Activated CD4-positive, alpha-beta T cell treated with anti-CD3 and anti-CD28 coated beads for 24 hours (primary cell): ENCODE measurements at places on chromosomes 2 and 18.

DNA sequence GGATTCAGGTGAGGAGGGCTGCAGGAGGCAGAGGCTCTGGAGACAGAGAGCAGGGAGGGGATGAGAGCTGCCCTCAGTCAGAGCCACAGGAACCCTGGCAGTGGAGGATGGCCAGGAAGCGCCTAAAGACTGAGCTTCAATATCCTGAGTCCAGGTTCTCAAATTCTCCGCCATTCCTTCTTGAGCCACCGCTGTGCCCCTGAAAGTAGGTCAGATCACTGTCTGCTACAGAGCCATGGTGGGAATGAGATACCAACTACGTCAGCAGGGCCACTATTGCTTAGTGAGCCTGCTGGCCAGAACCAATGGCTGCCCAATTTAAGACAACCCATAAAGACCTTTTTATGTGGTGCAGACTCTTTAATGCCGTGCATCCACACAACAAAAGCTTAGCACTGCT is 155.5 kb downstream of the CTIF start:
- DNase-seq = no peak

DNA sequence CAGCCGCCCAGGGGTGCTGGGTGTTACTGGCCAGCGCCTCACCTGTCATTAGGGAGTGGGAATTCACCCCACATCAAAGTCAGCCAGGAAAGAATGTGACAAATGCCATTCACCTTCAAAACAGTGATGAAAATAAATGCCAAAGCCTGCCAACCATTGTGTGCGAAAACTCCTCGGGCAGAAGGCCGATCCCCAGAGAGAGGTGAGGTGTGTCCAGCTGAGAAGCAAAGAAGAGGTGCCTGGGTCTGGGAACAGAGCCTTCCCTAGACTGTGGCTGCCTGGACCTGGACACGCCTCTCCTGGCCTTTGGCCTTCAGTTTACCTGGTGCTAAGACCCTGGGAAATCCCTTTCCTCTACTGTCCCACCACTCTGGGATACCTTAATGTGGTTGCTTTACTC is 142.7 kb downstream of the CYP26B1 start:
- no peak for DNase-seq

DNA sequence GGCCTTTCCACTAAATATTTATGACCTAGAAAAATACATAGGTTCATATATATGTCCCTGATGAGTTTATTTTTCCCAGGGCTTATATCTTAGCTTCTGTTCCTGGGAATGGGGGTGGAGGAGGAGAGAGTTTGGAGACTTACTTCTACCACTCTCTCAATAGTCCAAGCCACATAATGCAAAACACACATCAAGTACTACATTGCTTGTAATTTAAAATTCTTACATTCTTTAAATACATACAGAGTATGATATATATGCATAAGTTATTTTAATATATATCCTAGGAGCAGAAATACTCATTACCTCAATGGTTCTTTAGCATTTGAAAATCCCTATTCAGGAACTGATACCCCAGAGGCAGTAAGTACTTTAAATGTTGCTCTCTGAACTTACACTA is 73.2 kb upstream of the MYL1 start:
- no peak for DNase-seq

- no peak for DNase-seq
Measured at GRCh38 chr2:9912468-9912867, 39.0 kb upstream of the GRHL1 start.

DNA sequence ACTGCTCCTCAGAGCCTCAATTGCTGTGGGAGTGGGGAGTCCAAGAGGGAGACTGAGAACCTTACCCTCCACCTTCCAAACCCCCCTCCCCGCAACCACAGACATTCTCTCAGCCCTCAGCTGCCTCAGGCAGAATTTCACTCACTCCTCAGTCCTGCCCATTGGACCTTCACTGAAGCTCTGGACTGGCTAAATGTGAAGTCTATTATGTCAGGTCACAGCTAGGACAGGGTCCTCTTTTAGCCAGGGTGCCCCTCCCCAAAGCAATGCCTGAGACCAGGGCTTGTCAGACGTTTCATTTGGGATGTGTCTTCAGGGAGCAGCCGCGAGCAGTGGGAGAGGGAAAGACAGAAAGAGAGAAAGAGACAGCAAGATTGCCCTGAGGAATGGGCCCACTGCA is 199.3 kb upstream of the CCDC68 start:
- DNase-seq = no peak

GRCh38 chr2:178241844-178242551 is 47.7 kb downstream of the OSBPL6 start:
- no peak for DNase-seq

GRCh38 chr2:235432741-235433520 is 60.9 kb upstream of the AGAP1 start:
- no peak for DNase-seq

- no peak for DNase-seq
Measured at GRCh38 chr18:31500051-31500688, 2.2 kb downstream of the DSG2 start.

- DNase-seq = no peak
Measured at GRCh38 chr2:172600557-172601008, 44.7 kb downstream of the PDK1 start.

GRCh38 chr18:68667121-68667520 is 47.8 kb downstream of the TMX3 start:
- DNase-seq = no peak

DNA sequence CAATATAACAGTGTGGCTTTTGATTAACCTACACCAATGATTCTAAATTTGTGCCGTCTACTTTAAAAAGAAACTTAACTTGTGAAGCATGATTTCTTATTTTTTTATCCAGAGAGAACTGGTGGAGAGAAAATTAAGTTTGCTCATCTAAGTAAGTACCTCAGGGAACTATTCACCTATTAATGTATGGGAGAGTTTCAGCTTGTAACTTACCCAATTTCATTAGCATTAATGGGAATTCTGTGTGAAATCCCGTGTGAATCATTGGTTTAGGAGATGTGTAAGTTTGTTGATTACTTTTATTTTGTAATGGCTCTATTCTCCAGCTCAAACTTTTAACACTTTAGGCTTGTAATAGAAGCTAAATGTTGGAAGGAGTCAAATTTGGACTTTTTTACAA is 1061.5 kb downstream of the TDRD15 start:
- DNase-seq = no peak

DNA sequence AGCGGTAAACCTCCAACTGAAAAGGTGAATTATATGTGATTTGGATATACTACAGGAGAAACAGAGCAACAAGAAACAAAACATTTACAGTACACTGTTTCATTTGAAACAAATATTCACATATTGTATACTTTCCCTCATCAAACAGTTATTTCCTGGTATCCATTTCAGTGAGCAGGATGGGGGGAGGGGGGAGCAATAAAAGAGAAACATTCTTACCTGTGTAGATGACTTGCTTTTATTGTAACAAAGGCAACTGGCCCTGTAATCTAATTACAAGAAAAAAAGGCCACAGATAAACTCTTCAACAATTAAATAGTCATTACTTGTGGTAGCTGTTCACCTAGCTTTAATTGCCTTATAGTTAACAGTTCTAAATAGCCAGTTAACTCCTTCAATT is 3.9 kb upstream of the PPP1CB start:
- no peak for DNase-seq

DNA sequence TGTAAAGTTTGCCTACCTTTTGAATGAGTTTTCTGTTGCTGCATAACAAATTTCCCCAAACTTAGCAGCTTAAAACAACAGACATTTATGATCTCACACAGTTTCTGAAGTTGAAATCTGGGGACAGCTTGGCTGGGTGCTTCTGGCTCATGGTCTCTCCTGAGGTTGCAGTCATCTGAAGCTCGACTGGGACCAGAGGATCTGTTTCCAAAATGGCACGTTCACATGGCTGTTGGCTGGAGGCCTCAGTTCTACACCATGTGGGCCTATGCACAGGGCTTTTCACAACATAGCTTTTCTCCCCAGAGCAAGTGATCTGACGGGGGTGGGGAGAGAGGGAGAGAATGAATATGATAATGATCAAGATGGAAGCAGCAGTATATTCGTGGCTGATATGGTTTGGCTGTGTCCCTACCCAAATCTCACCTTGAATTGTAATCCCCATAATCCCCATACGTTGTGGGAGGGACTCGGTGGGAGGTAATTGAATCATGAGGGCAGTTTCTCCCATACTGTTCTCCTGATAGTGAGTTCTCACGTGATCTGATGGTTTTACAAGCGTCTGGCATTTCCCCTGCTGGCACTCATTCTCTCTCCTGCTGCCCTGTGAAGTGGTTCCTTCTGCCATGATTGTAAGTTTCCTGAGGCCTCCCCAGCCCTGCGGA is 3.5 kb downstream of the RALB start:
- no peak for DNase-seq

- DNase-seq = no peak
Measured at GRCh38 chr2:200336980-200337615, 30.6 kb downstream of the SPATS2L start.

GRCh38 chr2:197130318-197130717 is 180.3 kb downstream of the ANKRD44 start:
- DNase-seq = no peak

DNA sequence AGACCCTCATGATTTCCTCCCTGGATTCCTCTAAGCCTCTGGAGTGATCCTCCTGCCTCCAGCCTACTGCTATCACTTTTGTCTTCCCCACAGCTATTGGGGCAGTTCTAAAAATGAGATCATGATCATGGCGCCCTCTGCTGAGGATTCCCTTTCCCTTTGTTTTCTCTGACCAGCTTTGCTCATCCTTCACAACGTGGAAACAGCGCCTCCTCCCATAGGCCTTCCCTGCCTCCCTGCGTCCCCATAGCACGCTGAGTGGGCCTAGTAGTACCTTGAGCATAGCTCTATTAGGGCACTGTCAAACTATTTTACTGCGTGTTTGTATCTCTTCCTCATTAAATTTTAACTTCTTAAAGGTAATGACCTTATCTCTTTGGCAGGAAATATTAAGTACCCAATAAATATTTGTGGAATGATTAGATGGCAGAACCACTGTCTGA is 207.0 kb upstream of the FANCL start:
- peak; percentile 2 for DNase-seq

- no peak for DNase-seq
Measured at GRCh38 chr18:61546590-61546989, 213.4 kb downstream of the CDH20 start.

DNA sequence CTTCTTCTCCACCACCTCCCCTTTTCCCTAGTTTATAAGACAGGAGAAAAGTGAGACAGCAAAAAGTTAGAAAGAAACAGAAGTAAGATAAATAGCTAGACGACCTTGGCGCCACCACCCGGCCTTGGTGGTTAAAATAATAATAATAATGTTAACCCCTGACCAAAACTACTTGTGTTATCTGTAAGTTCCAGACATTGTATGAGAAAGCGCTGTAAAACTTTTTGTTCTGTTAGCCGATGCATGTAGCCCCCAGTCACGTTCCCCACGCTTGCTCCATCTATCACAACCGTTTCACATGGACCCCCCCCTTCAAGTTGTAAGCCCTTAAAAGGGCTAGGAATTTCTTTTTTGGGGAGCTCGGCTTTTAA is 1.5 kb upstream of the BUB1 start:
- DNase-seq = no peak

GRCh38 chr2:18153741-18154140 is 275.3 kb downstream of the KCNS3 start:
- no peak for DNase-seq

- DNase-seq = no peak
Measured at GRCh38 chr2:145597006-145597405, 1077.1 kb upstream of the ZEB2 start.

DNA sequence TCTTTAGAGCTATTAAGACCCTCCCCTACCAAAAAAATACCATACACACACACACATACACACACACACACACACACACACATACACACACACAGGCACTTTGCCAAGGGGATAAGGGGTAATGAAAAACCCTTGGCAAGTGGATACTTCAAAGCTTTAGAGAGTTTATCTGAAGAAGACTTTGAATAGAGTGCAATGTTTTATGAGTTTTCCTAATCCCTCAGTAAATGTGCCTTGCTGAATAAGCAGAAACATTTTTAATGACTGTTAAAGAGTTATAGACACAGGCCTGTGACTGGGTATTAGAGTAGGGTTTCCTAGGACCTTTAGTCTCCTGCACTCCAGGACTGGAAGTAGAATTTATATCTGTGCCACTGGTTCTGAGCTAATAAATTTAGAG is 75.5 kb upstream of the CTAGE1 start:
- DNase-seq = no peak

DNA sequence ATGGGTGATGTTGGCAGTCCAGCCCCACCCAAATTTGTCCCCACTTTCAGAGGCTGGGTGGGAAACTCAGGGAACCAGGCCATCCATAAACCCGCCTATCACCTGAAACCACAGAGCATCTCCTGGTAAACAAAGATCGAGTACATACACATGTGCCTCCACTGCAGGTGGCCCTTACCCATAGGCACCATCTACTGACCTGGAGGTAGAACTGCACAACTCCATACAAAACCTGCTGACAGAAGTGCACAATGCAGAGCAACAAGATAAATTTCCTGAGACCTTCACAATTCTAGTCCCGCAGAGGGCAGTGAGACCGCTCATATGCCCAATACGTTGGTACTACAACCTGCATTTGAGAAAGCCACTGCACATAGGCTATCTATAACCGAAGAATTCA is 856.3 kb downstream of the SUCLG1 start:
- no peak for DNase-seq

- no peak for DNase-seq
Measured at GRCh38 chr2:11625671-11626070, 44.3 kb downstream of the NTSR2 start.

- DNase-seq = no peak
Measured at GRCh38 chr2:175855236-175855635, 146.8 kb downstream of the LNPK start.

GRCh38 chr2:240231838-240232244 is 91.4 kb upstream of the OTOS start:
- DNase-seq = no peak

- no peak for DNase-seq
Measured at GRCh38 chr18:26863122-26863879, 2.2 kb downstream of the AQP4 start.

GRCh38 chr18:75244351-75245313 is 34.0 kb downstream of the TSHZ1 start:
- no peak for DNase-seq

GRCh38 chr2:145091967-145092366 is 572.0 kb upstream of the ZEB2 start:
- no peak for DNase-seq

GRCh38 chr2:105775809-105776559 is 31.3 kb downstream of the NCK2 start:
- DNase-seq = no peak

DNA sequence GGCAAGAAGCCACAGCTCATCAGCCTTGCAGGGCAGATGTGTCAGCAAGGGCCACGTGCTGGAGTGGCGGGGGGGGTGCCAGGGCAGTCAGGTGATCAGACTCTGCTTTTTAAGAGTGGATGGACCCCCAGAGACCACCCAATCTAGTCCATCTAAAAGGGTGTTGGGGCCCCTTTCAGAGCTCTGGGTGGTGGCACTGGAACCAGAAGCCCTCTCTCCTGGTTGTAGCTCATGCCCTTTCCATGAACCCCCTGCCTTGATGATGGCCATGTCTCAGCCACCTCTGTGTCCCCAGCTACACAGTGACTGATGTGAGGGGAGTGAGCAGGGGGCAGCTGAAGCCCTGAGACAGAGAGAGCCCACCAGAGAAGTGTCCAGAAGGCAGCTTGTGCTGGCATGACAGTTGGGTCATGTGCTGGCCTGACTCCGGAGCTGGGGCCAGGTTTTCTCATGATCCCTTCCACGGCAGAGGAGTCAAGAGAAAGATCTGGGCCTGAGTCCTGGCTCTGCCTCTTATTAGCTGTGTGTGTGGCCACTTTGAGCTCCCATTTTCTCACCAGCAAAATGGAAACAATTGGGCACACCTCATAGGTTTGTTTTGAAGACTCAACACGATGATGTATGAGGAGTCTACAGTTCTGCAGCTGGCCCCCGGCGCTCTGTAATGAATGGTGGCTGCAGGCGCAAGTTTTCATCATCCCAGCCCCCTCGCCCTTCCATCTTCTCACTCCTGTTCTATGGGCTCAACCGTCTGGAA is 195.7 kb downstream of the ZFP36L2 start:
- DNase-seq = no peak
